Nephron progenitor cell (in vitro differentiated cells): ENCODE measurements at places on chromosomes 6 and 20.
A peak's percentile ranks its signal among the peaks of the same experiment; 100 is the strongest.

- H3K4me3 ChIP-seq = no peak overlapping the region
- H3K36me3 ChIP-seq = no peaks in the 10 kb centered on the region
- no peak for DNase-seq
- H3K27me3 ChIP-seq = no peaks in the 10 kb centered on the region
- peak overlapping the region; percentile 68 for H3K27ac ChIP-seq
These were observed 22.8 kb downstream of the EZR start for GRCh38 chr6:158796353-158796752.

- no peak overlapping the region for H3K4me3 ChIP-seq
- DNase-seq = no peak
These were observed 63.7 kb downstream of the PRR18 start for GRCh38 chr6:166244353-166245045.

GRCh38 chr6:149455031-149455732 is 29.6 kb downstream of the ZC3H12D start:
- no peak overlapping the region for H3K27ac ChIP-seq
- peaks cover 21% of the 10 kb centered on the region for H3K4me1 ChIP-seq
- DNase-seq = no peak
- peaks cover 28% of the 10 kb centered on the region for H3K27me3 ChIP-seq
- H3K36me3 ChIP-seq = no peaks in the 10 kb centered on the region
- H3K4me3 ChIP-seq = no peak overlapping the region

GRCh38 chr20:47361057-47361915 is 4.8 kb upstream of the ZMYND8 start:
- no peaks in the 10 kb centered on the region for H3K36me3 ChIP-seq
- H3K4me1 ChIP-seq = peaks cover 17% of the 10 kb centered on the region
- peak overlapping the region; percentile 66 for H3K4me3 ChIP-seq
- peak overlapping the region; percentile 100 for H3K27ac ChIP-seq

GRCh38 chr6:116029535-116029934 is 31.2 kb downstream of the FRK start:
- no peaks in the 10 kb centered on the region for H3K36me3 ChIP-seq
- DNase-seq = no peak
- no peaks in the 10 kb centered on the region for H3K27me3 ChIP-seq
- H3K27ac ChIP-seq = no peak overlapping the region
- H3K4me3 ChIP-seq = no peak overlapping the region
- no peaks in the 10 kb centered on the region for H3K4me1 ChIP-seq

DNA sequence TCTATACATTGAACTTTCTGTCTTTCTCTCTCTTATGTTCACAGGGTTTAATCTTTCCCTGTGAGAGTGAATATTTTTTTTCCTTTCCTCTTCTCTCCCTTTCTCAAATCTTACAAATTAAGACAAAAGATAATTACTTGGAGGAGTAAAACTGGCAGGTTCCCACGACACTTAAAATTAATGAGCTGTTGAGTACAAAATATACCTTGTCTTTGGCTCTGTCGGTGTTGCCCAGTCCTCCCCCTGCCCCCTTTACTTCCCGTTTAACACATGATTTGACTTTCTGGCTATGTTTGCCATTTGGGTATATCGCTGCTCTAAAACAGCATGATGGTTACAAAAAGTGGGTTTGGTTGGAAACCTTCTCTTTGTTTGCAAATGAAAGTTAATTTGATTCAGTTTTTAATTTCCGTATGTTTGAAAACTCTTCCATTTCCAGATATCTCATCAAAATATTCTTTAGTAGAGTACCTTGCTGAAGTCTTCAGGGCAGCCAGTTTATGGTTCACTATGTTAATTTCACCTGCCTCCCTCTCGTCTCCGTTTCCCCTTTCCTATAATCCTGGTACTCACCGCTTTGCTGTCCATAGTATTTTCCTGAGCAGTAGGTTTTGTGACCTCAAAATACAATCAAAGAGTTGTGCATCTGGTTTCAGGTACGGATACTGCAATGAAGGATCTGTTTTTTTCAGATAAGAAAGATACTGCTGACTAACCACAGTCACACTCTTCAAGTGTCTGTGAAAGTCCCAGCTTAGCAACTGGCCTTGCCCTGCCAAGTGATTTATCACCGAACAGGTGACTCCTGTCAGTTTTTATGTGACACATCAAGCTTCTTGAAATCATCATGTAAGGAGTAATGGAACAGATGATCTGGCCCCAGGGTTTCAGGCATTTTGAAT is 181.2 kb downstream of the DTNBP1 start:
- peak overlapping the region; percentile 18 for H3K4me3 ChIP-seq
- DNase-seq = no peak
- H3K4me1 ChIP-seq = peaks cover 81% of the 10 kb centered on the region
- H3K27ac ChIP-seq = peak overlapping the region; percentile 97
- H3K27me3 ChIP-seq = no peaks in the 10 kb centered on the region
- H3K36me3 ChIP-seq = peaks cover 41% of the 10 kb centered on the region

DNA sequence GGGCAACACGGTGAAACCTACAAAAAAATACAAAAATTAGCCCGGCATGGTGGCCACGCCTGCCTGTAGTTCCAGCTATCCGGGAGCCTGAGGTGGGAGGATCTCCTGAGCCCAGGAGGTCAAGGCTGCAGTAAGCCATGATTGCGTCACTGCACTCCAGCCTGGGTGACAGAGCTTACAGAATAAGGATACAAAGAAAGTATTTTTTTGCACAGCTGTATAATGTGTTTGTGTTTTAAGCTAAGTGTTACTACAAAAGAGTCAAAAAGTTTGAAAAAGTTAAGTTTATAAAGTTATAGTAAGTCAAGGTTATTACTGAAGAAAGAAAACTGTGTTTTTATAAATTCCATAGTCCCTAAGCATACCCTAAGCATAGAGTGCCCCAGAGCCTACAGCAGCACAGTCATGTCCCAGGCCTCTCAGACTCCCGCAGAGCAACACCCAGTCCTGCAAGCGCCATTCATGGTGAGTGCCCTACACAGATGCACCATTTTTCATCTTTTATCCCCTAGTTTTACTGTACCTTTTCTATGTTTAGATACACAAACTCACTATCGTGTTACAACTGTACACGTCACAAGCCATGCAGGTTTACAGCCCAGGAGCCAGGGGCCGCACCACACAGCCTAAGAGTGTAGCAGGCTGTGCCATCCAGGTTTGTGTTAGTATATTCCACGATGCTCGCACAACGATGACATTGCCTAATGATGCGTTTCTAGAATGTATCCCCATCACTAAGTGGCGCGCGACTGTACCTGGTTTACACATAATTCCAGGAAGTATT is 22.4 kb downstream of the TAF4 start:
- DNase-seq = no peak
- peaks cover 43% of the 10 kb centered on the region for H3K4me1 ChIP-seq
- H3K27me3 ChIP-seq = peaks cover 10% of the 10 kb centered on the region
- no peak overlapping the region for H3K27ac ChIP-seq
- no peak overlapping the region for H3K4me3 ChIP-seq
- peaks cover 29% of the 10 kb centered on the region for H3K36me3 ChIP-seq

DNA sequence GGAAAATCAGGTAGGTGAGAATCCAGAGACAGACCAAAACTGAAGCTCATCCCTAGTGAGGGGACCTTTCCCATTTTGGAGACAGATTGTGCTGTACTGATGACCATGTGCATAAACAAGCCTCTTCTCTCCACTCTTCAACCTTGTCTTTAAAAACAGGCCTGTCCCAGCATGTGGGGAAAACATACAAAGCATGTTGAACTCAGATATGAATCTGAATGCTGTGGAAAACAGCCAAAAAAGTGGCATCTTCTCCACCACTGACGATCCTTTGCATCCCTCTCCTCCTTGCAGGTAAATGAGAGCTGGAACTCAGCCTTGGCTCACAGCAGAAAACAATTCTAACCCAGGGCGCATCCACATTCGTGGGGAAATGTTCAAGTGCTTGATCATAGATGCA is 123.7 kb upstream of the FOXQ1 start:
- H3K27me3 ChIP-seq = peaks cover 3% of the 10 kb centered on the region
- H3K27ac ChIP-seq = no peak overlapping the region
- peaks cover 18% of the 10 kb centered on the region for H3K4me1 ChIP-seq
- H3K36me3 ChIP-seq = no peaks in the 10 kb centered on the region

DNA sequence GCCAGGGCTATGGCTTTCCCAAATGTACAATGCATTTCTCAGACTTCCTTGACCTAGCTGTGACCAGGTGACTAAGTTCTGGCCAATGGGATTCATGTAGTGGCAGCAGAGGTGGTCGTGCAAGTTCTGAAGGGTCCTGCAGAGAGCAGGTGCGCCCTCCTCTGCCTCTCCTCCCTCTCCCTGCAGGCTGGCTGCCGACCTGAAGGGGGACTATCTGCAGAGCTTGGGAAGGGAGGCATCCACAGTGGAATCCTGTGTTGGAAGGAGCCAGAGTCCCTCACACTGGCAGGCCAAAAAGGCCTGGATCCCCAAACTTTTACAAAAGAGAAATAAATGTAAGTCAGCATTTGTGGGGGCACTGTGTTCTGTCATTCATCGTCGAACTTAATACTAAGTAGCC is 66.6 kb downstream of the CDH26 start:
- H3K27me3 ChIP-seq = peaks cover 27% of the 10 kb centered on the region
- no peak for DNase-seq
- no peaks in the 10 kb centered on the region for H3K36me3 ChIP-seq
- H3K27ac ChIP-seq = no peak overlapping the region

DNA sequence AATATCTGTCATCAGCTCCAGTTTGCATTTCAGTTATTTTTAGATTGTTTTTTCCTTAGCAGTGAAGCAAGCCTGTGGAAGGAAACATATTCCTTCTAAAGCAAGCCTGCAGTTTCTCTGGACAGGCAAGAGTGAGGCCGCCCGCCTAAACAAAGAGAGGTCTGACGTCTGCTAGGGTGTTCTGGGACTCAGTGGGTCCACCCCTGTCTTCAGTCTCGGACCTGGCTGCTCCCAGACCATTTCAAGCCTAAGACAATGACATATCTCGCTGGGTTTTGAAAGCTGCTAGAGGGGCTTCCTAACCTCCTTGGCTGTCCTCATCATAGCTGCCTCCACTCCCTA is 36.8 kb upstream of the RNF24 start:
- no peak for DNase-seq
- H3K27me3 ChIP-seq = no peaks in the 10 kb centered on the region
- H3K4me3 ChIP-seq = no peak overlapping the region
- peaks cover 4% of the 10 kb centered on the region for H3K4me1 ChIP-seq
- H3K27ac ChIP-seq = no peak overlapping the region

GRCh38 chr6:39961178-39961577 is 26.9 kb upstream of the MOCS1 start:
- no peak overlapping the region for H3K27ac ChIP-seq
- DNase-seq = no peak
- H3K27me3 ChIP-seq = no peaks in the 10 kb centered on the region
- H3K4me3 ChIP-seq = no peak overlapping the region

DNA sequence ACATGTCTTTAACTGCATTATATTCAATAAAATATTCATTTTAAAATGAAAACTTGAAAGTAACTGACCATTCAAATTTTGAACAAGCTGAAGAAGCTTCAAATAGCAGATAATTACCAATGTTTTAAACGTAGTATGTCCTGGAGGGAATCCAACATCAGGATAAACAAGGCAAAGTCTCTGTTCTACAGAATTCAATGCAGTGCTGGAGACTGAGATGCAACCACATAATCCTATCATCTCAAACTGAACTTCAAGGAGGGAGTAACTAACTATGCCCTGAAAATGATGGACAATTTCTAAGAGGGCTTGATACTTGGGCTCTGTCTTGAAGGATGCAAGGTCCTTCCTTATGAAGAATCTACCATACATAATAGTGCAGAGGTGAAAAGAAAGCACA is 100.7 kb downstream of the PRKN start:
- H3K4me1 ChIP-seq = no peaks in the 10 kb centered on the region
- H3K36me3 ChIP-seq = no peaks in the 10 kb centered on the region
- DNase-seq = no peak
- no peak overlapping the region for H3K27ac ChIP-seq
- no peak overlapping the region for H3K4me3 ChIP-seq

DNA sequence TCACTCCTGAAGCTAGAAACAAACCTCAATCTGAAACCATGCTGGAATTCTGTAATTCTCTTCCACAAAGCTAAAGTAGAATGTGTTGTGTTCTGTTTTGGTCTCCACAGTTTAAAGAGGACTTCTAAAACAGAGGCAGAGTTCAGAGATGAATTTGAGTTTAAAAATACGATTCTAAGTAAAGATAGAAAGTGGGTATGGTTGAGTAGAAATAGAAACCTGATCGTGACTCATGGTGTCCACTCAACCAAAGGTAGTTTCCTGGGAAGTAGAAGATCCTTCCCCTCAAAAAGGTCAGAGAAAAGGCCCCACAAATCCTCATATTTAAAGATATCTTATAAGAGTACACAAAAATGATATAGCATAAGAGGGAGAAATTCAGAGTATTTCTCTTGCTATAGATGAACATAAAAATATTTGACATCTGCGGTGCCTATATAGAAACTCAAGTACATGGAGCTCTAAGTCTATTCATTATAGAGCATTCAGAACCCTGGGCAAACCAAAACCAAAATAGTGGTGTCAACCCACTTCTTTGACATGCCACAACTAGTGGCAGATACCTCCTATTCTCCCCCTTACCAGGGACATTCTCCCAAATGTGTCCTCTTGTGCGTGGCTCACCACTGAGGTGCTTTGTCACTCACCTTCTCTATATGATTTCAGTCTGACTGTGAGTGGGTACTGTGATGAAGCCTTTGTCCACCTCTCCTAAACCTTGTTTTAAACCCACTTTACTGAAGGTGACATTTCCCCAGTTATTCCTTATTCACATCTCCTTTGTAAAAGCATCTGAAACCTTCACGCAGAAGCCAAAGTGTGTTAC is 84.5 kb downstream of the PLCB1 start:
- H3K36me3 ChIP-seq = no peaks in the 10 kb centered on the region
- no peak for DNase-seq
- H3K4me1 ChIP-seq = peaks cover 34% of the 10 kb centered on the region
- no peak overlapping the region for H3K27ac ChIP-seq

GRCh38 chr6:154921482-154921881 is 73.6 kb upstream of the TIAM2 start:
- peaks cover 17% of the 10 kb centered on the region for H3K4me1 ChIP-seq
- H3K4me3 ChIP-seq = no peak overlapping the region

GRCh38 chr6:153727885-153728284 is 311.2 kb upstream of the OPRM1 start:
- no peak for DNase-seq
- H3K4me3 ChIP-seq = no peak overlapping the region
- H3K36me3 ChIP-seq = no peaks in the 10 kb centered on the region

- DNase-seq = no peak
- H3K4me1 ChIP-seq = peaks cover 9% of the 10 kb centered on the region
- H3K36me3 ChIP-seq = no peaks in the 10 kb centered on the region
- no peak overlapping the region for H3K4me3 ChIP-seq
- no peak overlapping the region for H3K27ac ChIP-seq
- no peaks in the 10 kb centered on the region for H3K27me3 ChIP-seq
These were observed 23.2 kb upstream of the LMBRD1 start for GRCh38 chr6:69820018-69820417.

GRCh38 chr20:13147071-13147963 is 73.8 kb upstream of the ISM1 start:
- peak overlapping the region; percentile 9 for H3K4me3 ChIP-seq
- H3K36me3 ChIP-seq = peaks cover 21% of the 10 kb centered on the region
- H3K27me3 ChIP-seq = peaks cover 3% of the 10 kb centered on the region
- H3K27ac ChIP-seq = peak overlapping the region; percentile 97
- peaks cover 50% of the 10 kb centered on the region for H3K4me1 ChIP-seq

- no peaks in the 10 kb centered on the region for H3K36me3 ChIP-seq
- H3K4me3 ChIP-seq = no peak overlapping the region
- peaks cover 33% of the 10 kb centered on the region for H3K4me1 ChIP-seq
- DNase-seq = no peak
- peaks cover 3% of the 10 kb centered on the region for H3K27me3 ChIP-seq
These were observed 61.4 kb downstream of the CEBPB start for GRCh38 chr20:50251992-50252511.

GRCh38 chr6:170156448-170157375 is 134.2 kb downstream of the DLL1 start:
- no peak overlapping the region for H3K4me3 ChIP-seq
- H3K27ac ChIP-seq = no peak overlapping the region
- no peaks in the 10 kb centered on the region for H3K36me3 ChIP-seq
- H3K27me3 ChIP-seq = peaks cover 5% of the 10 kb centered on the region
